ENCODE measurements at places on chromosomes 7 and 10. TPM values are rescaled to one million over a fixed set of nuclear protein-coding genes. Genes with fewer than 3 reads are reported as not detected.

The HOXA9 gene
- not detected for total RNA-seq

The TAF3 gene
- 3.6 TPM for total RNA-seq

The OR2A1 gene
- not detected for total RNA-seq

The FFAR4 gene
- total RNA-seq: not detected

Data from cardiac ventricle fibroblast (primary cell).